ENCODE measurements at places on chromosomes 6 and 20.

- DNase-seq, result no peak
Observed at GRCh38 chr20:35200267-35200666, 26.2 kb upstream of the MMP24 start.

DNA sequence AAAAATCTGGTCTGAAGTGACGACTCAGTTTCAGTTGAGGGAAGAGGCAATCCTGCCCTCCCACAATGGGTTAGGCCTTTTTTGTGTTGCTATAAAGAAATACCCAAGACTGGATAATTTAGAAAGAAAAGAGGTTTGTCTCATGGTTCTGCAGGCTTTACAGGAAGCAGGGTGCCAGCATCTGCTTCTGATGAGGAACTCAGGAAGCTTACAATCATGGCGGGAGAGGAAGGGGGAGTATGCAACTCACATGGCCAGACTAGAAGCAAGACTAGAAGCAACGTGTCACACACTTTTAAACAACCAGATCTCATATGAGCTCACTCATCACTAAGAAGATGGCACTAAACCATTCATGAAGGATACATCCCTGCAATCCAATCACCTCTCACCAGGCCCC is 529.3 kb downstream of the KIF16B start:
- no peak for DNase-seq

DNA sequence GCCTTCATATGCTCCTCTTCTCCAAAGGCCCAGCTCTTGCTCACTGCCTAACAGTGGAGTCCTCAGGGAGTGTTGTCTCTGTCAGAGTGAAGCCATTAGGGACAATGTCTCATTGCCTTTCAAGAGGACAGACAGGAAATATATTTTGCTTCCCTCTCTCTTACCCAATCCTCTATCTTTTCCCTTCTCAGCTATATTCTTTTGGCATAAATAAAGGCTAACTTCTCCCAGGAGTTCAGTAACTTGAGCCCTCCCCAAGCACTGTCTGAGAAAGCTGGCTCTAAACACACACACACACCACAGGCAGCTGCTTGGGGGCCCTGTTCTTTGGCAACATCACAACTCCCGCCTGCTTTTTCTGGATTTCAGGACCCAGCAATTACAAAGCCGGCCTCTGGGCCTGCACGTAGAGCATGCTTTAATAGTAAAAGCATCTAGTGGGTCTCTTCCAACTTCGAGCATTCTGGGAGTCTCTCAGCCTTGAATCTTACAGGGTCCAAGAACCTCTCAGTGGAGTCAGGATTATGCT is 34.7 kb upstream of the LAMA4 start:
- DNase-seq, result no peak

DNA sequence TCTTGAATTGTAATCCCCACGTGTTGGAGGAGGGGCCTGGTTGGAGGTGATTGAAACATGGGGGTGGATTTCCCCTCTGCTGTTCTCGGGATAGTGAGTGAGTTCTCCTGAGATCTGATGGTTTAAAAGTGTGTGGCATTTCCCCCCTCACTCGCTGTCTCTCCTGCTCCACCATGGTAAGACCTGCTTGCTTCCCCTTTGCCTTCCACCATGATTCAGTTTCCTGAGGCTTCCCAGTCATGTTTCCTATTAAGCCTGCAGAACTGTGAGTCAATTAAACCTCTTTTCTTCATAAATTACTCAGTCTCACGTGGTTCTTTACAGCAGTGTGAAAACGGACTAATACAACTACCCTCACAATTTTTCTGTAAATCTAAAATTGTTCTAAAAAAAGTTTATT is 26.8 kb upstream of the FAM184A start:
- no peak for DNase-seq

DNA sequence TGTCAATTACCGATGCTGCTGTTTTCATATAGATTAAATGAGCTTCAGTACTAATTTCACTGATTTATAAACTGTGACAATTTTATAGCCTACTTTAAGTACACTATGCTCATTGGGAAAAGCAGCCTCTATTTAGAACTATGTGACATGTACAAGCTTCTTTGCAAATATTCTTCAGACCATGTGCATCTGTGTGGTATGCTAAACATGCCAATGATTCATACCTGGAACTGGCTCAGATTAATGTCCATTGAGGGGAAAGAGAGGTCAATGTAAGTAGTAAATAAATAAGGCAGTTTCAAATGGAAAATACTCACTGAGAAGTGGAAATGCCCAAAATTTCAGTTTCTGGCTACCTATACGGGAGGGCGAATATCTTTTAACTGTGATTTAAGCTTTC is 777.7 kb downstream of the C6orf118 start:
- no peak for DNase-seq

Measured in stimulated activated CD4-positive, alpha-beta T cell treated with anti-CD3 and anti-CD28 coated beads, Interleukin-2, amount 100 ng/mL, for 4 hours (primary cell).